ENCODE measurements at places on chromosomes 3 and 15.

DNA sequence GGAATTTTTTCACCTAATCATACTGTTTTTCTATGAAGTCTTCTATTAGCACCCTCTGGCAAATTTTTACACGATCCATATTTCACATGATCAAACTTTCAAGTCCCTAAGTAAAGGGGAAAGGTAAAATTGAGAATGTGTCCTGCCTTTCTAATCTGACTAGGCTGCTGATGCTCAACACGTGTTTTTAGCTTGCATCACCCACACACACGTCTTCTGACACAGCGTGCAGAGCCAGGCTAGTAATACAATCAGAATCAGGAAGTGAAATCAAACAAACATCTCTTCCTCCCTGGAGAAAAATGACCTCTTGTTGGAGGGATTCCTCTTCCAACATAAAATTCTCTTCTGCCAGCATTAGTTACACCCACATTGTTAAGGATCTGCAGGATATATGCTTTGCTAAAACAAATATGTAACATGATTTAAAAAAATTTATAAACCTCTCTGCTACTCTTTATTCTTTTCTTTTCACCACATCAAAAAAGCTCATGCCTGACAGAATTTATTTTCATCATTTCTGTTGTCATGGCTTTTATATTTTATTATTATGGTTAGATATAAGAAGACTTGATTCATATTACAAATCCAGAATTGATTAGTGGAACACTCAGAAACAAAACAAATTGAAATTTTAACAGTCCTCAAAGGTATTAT, 122.4 kb downstream of the RAP2B start:
- peak; percentile 41 for DNase-seq

GRCh38 chr15:56353119-56353518, 12.1 kb upstream of the TEX9 start:
- DNase-seq: no peak

DNA sequence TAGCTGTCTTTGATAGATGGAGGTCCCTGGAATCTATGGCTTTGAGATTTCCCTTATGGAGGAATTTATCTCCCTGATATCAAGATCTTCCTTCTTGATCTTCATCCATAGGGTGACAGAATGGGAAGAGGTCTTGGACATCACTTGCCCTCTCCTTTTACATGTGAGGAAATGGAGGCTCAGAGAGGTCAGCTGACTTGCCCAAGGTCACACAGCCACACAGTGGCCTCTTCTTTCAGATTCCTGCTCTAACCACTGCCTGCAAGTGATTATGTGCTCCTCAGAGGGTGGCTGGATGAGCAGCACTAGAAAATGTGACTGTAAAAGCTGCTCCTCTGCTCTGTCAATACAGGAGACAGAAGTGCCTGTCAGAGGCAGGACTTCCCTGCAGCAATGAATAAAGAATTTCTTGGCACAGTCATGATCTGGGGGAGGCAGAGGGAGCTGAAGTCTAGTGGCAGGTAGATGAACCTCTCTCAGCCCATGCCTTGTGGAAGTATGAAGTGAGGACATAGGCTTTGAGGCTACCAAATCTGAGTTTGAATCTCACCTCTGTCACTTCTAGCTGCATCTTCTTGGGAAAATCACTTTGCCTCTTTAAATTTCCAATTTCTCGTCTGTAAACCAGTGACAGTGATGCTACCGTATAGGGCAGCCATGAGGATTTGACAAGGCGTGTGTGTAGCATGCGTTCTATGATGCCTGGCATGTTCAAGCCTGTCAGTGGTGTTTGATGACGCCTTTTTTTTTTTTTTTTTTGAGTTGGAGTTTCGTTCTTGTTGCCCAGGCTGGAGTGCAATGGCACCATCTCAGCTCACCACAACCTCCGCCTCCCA, 12.0 kb downstream of the SSUH2 start:
- DNase-seq: no peak

DNA sequence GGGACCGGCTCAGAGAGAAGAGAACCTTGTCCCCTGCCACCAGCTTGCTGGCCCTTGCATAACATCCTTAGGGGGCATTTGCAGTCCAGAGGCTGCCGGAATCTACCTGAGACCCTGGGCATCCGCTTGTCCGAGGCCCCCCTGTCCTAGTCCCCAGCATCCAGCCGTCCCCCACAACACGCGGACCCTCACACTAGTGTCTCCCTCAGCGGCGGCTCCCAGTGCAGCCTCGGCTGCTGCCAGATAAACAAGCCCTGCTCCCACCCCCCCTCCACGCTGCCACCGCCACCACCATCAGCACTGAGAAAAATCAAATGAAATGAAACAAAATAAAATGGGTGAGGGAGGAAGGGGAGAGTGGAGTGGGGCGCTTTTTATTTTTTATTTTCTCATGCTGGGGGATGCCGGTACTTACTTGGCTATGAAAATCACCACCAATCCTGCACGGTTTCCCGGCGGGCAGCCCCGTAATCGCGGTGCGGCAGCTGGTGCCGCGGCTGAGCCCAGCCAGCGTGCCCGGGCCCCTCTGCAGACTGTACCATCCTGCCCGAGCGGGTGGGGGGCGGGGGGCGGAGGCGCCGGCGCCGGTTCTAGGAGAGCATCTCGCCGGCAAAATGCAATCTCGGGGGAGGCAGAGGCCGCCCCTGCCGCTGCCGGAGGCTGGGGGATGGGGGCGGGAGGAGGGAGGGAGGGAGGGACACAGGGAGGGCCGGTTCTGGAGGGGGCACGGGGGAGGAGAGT, at the start of gene ATP2B2:
Gene ATP2B2, minus strand, starts transcription at position 537 of the 741 bp plus-strand sequence. CDS start 56,043 bp downstream, outside the sequence.
- DNase-seq: peak; percentile 64

DNA sequence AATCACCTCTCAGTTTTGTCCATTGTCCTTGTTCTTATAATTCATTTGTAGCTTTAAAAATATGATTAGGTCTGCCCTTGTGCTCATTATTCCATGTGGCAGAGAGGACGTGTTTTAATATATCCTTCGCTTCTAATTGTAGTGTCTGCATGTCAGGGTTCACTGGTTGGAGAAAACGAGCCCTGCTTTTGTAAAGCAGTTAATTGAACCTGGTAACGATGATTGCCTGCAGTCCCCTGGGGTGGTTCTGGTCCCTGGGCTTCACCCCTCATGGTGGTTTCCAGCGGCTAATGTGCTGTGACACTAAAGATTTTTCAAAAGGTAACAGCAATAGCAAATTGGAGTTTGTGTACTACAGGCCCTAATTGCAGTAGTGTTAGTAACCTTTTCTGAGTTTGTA, 299.6 kb downstream of the CACNA2D3 start:
- DNase-seq: peak; percentile 68

GRCh38 chr3:155321418-155321817, 27.9 kb upstream of the STRIT1 start:
- DNase-seq: no peak

- no peak for DNase-seq
Measured at GRCh38 chr15:48469271-48469670, 138.0 kb downstream of the DUT start.

DNA sequence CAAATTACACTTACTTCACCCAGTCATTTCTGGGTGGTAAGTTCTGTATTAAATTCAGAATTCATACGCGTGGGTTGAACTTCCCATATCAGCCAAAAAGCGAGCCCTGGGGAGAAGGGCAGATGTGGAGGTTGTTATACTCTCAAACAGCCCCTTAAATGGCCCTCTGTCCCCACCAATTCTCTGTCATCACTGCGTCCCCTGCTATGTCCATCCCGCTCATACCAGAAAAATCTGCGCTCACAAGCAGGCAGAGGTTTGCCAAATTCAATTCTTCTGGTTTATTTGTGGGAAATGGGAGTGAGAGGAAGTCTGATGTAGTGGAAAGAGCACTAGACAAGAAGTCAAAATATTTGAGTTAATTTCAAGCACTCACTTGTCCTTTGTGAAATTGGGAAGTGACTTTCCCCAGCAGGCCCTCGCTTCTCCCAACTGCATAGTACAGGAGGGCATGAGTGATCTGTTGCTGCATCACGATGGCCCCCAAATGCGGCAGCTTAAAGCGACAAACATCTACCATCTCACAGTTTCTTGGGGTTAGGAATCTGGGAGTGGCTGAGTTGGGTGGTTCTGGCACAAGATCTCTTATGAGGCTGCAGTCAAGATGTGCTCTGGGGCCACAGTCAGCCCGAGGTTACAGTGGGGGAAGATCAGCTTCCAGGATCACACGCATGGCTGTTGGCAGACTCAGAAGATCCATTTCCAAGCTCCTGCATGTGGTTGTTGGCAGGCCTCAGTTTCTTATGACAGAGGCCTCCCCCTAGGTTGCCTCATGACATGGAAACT, 67.7 kb downstream of the CPN2 start:
- no peak for DNase-seq

DNA sequence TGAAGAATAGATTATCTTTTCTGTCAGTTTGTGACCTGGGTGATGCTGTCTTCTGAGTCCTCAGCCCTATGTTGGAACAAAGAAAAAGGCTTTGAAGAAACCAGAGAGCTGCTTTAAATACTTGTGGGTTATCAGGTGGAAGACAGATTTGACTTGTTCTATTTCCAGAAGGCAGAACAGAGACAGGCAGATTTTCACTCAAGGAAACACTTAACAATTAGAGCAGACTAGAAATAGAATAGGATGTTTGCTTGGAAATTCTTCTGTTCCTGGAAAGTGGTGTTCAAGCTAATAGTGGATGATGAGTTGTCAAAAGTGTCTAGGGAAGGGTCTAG, 219.4 kb downstream of the UBE2E2 start:
- DNase-seq: no peak

- no peak for DNase-seq
Measured at GRCh38 chr3:21839592-21839991, 88.6 kb upstream of the ZNF385D start.

- DNase-seq: peak; percentile 22
Measured at GRCh38 chr15:27278761-27279160, 307.8 kb downstream of the GABRG3 start.

DNA sequence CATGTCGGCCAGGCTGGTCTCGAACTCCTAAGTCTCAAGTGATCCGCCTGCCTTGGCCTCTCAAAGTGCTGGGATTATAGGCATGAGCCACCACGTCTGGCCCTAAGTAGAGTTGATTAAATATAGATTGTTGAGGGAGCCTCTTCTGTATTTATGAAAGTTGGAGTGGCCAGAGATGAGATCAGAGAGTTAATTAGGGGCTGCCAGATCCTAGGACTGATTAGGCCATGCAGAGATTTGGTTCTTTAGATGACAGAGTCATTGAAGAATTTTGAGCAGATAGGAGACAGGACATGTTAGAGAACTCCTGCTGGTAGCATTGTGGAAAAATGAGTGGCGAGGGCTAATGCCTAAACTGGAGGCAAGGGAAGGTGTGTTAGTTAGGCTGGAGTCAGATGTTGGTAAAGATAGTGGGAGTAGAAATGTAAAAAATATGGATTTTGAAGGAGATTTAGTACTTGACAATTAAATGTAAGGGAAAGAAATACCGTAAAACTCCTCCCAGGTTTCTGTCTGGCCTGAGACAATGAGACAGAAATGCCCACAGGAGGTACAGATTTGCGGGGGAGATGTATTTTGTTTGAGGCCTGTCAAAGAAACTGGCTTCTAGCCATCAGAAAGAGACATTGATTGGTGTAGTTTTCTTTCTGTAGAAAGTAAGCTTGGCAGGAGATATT, 23.4 kb downstream of the SACM1L start:
- no peak for DNase-seq

Measured in NCI-H1417 (cell line).